GM13977 (cell line): ENCODE measurements at places on chromosomes 1 and 21.

- DNase-seq: no peak
These were observed 84.8 kb downstream of the NEK7 start for GRCh38 chr1:198241553-198241952.

- no peak for DNase-seq
These were observed 5.2 kb upstream of the SMYD3 start for GRCh38 chr1:246512230-246512629.

DNA sequence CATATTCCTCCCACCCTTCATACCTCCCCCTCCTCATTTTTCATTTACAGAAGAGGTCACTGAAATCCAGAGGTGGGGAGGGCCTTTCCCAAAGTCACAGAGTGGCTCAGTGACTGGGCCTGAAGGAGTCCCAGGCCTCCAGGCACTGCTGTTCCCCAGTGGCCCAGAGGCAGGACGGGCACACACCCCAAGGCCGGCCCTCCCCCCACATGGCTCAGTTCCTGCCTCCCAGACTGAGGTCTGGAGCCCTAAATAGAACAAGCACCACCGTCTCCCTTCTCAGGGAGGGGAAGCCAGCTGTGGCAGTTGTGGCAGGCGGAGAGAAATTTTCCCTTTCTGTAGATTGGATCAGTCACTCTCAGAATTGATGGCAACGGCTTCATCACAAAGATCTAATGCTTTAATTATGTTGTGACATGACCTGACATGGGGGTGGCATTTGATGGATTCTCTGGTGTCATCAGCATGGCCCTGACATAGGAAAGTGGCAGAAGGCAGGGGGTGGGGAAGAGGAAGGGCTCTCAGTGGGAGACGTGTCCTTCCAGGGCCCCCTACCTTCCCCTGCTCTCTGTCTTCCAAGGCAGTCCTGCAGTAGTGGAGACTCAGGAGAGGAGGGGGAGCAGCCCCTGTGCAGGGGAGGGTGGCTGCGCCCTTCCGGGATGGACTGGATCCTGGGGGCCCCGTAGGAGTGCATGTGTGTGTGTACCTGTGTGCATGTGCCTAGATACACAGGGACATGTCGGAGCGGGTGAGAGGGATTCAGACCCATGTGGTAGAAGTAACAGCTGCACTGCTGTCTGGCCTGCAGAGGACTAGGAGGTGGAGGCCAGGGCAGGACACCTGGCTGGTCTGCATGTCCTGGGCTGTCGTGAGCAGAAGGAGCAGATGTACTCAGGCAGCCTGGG lies 41.2 kb upstream of the FOXO6 start:
- no peak for DNase-seq

DNA sequence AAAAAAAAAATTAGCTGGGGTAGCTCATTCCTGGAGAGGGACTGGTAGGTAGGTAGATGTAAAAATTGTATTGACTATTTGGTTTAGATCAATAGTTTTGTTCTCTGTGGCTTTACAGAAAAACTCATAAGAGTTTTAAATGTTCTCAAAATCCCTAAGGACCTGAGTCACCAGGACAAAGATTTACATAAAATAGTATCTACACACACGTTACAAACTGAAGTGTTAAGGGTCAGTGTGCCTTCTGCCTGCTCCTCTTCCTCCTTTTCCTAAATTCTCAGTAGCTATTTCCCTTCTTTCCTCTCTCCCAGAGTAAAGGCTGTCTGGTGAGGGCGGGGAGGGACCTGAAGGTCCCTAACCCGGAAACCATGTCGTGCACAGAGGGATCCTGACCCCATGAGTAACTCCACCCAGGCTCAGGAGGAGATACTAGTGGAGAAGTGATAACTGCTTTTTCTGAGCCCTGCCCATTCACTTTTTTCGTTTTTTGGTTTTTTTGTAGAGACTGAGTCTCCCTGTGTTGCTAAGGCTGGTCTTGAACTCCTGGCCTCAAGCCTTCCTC lies 8.1 kb downstream of the PLEKHM2 start:
- no peak for DNase-seq

DNA sequence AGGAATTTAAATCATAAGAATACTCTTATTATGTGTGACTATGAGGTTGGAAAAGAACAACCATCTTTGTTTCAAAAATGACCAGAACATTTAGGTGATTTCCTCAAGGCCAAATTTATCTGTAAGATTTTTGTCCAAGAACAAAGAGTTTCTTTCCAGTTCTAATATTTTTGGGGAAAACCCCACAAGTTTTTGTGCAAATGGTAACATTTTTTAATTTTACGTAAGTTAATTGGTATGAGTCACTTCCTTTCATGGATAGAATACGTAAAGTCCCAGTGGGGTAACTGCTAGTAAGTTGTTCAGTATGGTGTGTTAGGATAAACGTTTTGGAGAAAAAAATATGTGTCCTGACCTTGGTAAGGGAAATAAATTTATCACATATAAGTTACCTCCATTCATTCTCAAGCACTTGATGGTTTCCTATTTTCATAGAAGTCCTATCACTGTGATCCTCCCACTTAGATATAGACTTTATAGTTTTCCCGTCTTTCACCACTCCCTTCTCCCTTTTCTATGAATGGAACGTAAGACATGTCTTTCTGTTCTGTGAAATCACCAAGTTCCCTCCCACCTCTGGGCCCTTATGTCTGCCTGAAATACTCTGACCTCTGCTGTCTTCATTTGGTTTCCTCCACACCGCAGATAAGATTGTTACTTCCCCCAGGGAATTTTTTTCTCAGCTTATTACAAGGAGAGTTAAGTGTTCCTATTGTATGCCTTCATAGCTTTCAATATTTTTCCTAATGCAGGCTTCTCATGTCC lies 34.9 kb upstream of the TSNAX start:
- peak; percentile 46 for DNase-seq

GRCh38 chr1:199843861-199844260 lies 183.6 kb upstream of the NR5A2 start:
- no peak for DNase-seq

DNA sequence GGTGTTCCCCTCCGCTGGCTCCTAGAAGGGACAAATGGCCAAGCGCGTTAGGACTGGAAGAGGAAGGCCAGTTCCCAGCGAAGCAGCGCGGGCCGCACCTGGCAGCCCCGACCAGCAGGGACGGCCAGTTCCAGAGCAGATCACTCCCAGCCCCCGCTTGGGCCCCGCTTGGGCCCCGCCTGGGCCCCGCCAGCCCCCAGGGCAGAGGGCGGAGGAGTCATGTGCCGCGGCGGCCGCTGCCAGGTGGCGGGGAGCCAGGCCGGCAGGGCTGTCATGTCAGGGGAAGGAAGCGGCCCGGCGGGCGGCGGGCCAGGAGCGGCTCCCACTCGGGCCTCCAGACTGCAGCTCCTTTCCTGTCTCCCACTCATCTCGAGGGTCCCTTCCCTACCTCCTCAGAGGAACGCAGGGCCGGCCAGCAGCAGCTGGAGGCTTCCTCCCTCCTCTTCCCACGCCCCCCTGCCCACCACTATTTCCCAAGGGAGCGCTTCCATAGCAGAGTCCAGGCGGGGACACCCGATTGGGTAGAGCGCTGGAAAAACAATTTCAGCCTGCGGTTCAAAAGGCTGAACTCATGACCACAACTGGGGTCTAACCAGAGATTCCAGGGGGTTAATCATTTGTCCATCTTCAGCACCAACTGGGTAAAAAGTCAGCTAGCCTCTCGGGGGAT lies 16.5 kb downstream of the ZNF697 start:
- no peak for DNase-seq

DNA sequence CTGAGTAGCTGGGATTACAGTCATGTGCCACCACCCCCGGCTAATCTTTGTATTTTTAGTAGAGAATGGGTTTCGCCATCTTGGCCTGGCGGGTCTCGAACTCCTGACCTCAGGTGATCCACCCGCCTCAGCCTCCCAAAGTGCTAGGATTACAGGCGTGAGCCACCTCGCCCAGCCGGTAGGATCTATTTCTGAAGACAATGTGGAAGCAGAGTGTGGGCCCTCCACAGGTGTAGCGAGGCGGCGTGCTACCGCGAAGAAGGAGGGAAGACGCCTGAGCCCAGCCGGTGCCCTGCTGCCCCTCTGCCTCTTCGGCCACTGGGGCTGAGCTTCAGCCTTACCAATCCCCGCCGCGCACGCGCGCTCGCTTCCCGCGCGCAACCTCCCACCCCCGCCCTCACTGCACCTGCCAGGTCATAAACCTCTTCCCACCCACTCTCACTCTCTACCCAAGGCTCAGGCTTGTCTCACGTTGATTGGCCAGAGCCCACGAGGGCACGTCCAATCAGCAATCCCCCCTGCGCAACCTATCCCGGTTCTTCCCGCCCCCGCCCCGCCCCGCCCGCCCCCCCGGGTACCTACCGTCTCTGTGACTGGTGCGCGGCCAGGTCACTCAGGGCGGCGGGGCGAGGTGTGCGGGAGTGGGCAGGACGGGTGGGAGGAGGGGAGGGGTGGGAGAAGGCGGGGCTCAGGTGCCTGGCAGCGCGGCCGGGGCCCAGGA lies 409 bp upstream of the HOOK1 start:
- peak; percentile 88 for DNase-seq
